ENCODE measurements at places on chromosomes 6 and 20.

GRCh38 chr20:46186210-46186609 is 68.1 kb downstream of the CD40 start:
- DNase-seq: no peak

- no peak for DNase-seq
These were observed 188.2 kb downstream of the ADGRG6 start for GRCh38 chr6:142489722-142490610.

GRCh38 chr20:41147767-41148191 is 10.4 kb downstream of the PLCG1 start:
- no peak for DNase-seq

DNA sequence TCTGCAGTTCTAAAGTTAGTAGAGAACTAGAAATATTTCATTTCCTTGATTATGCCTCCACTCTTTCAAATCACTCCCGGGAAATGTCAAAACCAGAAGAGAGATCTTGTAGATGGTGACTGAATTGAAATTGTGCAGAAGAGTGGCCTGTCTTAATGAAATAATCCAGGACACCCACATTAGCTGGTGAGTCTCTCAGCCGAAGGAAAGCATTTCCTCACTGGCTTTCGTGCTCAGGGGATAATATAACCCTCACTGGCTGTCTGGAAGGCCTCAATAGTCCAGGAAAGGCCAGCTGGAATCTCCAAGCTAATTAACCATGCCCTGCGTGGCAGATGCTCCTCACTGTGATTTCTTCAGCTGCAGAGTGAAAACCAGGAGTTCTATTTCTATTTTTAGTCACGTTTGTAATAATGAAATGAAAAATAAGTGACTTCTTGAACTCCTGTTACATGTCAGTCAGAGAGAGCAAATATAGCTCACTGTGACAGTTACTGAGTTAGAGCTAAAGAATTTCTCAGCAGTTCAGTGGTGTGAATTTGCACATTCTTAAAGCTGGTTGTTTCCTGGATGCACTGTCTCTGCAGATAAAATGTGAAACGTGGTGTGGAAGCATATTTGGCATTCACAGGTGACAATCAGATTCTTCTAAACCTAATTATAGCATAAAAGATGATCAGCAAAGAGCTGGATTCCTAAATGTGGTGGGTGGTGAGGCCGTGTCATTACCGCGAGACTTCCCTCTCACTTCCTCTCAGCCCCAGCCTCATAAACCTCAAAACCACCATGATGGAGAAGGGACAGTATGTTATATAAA is 211.7 kb downstream of the LMBRD1 start:
- no peak for DNase-seq

DNA sequence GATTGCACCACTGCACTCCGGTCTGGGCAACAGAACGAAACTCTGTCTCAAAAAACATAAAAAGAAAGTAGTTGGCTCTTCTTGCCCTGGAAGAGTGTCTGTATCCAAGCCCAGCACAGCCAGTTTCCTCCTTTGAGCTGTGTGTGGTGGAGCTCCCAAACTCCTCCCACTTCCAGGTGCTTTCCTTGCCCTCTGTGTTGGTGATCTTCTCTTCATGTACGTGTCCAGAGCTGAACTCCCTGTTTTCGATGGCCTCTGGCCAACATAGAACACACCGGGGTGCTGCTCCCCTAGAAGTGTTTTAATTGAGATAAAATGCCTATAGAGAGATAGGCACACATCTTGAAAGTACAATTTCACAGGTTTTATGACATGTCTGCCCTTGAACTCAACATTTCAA is 16.7 kb upstream of the SGK2 start:
- no peak for DNase-seq

Data from NCI-H187 treated with DMSO at 0.1 percent for 48 hours (cell line).